ENCODE measurements at places on chromosomes 5 and 9.

- H3K27me3 ChIP-seq = no peaks in the 10 kb centered on the region
- no peak overlapping the region for H3K27ac ChIP-seq
- no peak for DNase-seq
- H3K36me3 ChIP-seq = peaks cover 2% of the 10 kb centered on the region
Observed at GRCh38 chr5:53923961-53924360, 363.5 kb downstream of the NDUFS4 start.

DNA sequence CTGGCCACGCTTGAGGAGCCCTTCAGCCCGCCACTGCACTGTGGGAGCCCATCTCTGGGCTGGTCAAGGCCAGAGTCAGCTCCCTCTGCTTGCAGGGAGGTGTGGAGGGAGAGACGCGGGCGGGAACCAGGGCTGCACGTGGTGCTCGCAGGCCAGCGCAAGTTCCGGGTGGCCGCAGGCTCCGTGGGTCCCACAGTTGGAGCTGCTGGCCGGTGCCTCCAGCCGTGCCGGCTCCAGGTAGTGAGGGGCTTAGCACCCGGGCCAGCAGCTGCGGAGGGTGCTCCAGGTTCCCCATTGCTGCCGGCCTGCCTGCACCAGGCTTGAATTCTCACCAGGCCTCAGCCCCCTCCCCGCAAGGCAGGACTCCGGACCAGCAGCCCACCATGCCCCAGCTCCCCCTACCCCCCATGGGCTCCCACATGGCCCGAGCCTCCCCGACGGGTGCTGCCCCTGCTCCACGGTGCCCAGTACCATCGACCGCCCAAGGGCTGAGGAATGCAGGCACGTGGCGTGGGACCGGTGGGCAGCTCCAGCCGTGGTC is 192.8 kb upstream of the IZUMO3 start:
- no peaks in the 10 kb centered on the region for H3K4me1 ChIP-seq
- H3K36me3 ChIP-seq = no peaks in the 10 kb centered on the region
- DNase-seq = no peak
- no peak overlapping the region for H3K4me3 ChIP-seq
- no peaks in the 10 kb centered on the region for H3K27me3 ChIP-seq

DNA sequence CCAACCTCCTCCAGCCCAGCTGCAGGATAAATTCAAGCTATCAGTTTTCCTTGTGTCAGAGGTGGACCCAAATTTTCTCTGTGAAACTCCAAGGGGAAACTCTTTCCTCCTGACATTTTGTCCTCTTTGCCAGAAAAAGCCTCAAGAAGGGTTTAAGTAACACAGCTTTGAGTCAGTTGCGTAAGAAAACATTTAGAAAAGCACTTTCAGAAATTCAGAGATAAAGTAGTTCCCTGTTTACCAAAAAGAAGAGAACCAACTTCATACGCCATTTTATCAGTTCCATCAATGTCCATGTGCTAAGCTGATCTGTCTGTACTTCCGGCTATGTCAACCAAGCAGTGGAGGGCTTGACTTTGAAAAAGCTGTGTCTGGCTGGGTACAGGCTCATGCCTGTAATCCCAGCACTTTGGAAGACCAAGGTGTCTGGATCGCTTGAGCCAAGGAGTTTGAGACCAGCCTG is 19.9 kb upstream of the SUSD1 start:
- no peaks in the 10 kb centered on the region for H3K27me3 ChIP-seq
- no peaks in the 10 kb centered on the region for H3K36me3 ChIP-seq
- H3K27ac ChIP-seq = no peak overlapping the region
- no peak for DNase-seq
- no peak overlapping the region for H3K4me3 ChIP-seq

DNA sequence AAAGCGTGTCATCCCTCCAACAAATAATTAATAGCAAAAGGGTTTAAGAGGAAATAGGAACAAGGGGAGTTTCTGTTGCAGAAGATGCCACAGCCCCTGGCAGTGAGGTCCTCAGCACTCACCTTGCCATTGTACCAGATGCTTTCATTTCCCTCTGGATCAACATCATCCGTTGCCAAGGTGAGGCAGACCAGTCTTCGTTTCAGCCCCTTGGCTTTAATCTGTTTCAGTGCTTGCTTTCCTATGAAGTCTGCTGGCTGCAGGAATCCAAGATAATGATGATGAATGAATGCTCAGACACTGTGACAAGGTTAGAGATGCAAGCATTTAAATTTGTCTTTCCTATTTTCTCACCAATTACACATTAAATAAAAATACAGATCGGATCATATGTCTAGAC is 20.0 kb upstream of the ARSB start:
- peaks cover 53% of the 10 kb centered on the region for H3K27me3 ChIP-seq
- H3K27ac ChIP-seq = no peak overlapping the region
- H3K36me3 ChIP-seq = peaks cover 2% of the 10 kb centered on the region

DNA sequence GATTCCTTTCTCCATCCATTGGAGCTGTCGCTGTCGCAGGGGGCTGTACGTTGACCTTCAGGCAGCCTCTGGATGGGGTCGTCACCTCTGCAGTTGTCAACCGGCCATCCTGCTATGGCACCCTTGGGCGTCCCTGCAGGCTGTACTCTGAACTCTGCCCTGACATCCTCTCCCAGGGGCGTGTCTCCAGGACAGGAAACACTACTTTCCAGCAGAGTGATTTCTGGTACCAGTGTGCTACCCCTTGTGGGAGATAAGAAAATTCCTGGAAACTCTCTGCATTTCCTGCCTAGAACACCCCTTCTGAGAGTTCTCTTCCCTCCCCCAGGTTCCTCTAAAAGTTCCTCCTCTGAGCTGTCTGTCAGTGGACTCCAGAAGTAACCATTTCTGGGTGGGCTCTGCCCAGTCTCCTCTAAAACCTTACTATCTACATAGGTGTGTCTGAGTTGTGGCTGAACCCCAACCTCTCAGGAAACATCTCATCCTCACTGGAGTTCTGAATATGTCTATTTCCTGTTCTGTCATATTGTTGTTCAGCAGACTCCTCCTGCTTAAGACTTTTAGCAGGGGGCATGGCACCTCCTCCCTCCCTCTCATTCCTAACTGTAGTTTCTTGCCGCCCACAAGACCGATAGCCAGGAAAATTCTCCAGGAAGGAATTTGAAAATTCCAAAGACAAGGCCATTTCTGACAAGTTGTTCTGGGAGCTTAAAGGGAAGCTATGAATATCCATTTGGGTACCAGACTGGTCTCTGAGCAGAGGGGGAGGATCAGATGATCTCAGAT is 145.3 kb upstream of the RASEF start:
- no peak overlapping the region for H3K4me3 ChIP-seq
- no peak for DNase-seq
- H3K27me3 ChIP-seq = no peaks in the 10 kb centered on the region
- H3K4me1 ChIP-seq = no peaks in the 10 kb centered on the region

GRCh38 chr5:141941307-141941706 is 16.7 kb downstream of the PCDH12 start:
- H3K36me3 ChIP-seq = peaks cover 9% of the 10 kb centered on the region

Data from central memory CD8-positive, alpha-beta T cell (primary cell).